ENCODE measurements at places on chromosomes 12 and 14. TPM values are rescaled to one million over a fixed set of nuclear protein-coding genes. Genes with fewer than 3 reads are reported as not detected.

Gene RNASE7
- 0.16 TPM for total RNA-seq

DNA sequence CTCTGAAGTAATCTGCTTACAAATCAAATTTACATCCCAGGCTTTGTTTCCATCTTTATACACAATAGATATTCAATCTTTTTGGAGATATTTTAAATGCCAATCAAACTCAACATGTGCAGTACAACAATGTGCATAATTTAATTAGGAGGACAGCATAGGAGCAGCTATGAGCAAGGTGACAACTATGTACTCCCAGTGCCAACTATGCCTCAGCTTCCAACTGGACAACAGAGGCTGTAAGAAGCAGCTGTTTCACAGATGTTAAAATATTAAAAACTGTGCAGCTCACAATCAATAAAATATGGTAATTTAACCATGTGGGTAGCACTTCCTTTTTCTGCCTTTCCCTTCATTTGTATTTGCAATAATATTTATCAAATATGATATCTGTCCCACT, 99.9 kb downstream of the ST8SIA1 start:
- H3K4me1 ChIP-seq, result no peaks in the 10 kb centered on the region
- no peak for DNase-seq
- H3K4me3 ChIP-seq, result no peak overlapping the region
- H3K27me3 ChIP-seq, result no peaks in the 10 kb centered on the region
- no peak overlapping the region for H3K27ac ChIP-seq

DNA sequence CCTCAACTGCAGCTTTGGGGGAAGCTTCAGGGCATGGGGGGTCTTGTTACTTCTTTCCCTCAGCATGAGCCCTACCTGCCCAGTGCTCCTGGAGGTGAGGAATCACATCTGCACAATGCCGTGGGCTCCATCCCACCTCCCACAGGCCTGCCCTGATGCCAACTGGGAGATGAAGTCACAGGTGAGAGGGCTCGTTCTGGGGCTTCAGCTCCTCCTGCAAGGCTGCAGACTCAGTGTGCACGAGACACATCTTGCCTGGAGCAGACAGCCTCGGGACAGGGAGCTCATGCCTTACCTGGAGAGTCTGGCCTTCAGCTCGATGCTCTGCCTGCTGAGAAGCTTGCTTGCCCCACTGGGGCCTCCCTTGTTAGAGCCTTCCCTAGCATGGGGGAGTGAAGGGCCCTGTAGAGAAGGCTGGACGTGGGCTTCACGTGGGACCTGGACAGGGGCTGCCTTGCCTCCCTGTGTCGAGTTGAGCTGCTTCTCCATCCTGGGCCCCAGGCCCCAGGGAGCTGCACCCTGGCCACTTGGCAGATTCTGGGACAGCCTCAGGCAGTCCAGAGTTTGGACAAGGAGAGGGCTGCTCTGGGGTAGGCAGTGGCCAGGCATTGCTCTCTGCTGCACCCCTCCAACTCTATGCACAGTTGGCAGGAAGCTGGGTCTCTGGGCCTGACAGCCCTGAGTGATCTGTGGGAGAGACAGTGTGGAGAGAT, 171.4 kb downstream of the KIF26A start:
- no peak for DNase-seq
- H3K4me3 ChIP-seq, result no peak overlapping the region
- H3K36me3 ChIP-seq, result no peaks in the 10 kb centered on the region
- H3K27me3 ChIP-seq, result no peaks in the 10 kb centered on the region
- H3K4me1 ChIP-seq, result no peaks in the 10 kb centered on the region

- no peaks in the 10 kb centered on the region for H3K27me3 ChIP-seq
- H3K4me1 ChIP-seq, result no peaks in the 10 kb centered on the region
- no peak for DNase-seq
- H3K36me3 ChIP-seq, result no peaks in the 10 kb centered on the region
- H3K27ac ChIP-seq, result no peak overlapping the region
Observed at GRCh38 chr12:109609342-109609741, 35.7 kb downstream of the MVK start.

GRCh38 chr12:3601461-3602150, 110.6 kb downstream of the PRMT8 start:
- H3K36me3 ChIP-seq, result no peaks in the 10 kb centered on the region
- no peaks in the 10 kb centered on the region for H3K27me3 ChIP-seq
- no peaks in the 10 kb centered on the region for H3K4me1 ChIP-seq
- H3K4me3 ChIP-seq, result no peak overlapping the region
- DNase-seq, result no peak
- H3K27ac ChIP-seq, result no peak overlapping the region
